ENCODE measurements at places on chromosomes 2 and 18.

GRCh38 chr2:36485521-36485920, 112.4 kb downstream of the FEZ2 start:
- no peak for DNase-seq

- no peak for DNase-seq
Measured at GRCh38 chr2:26035090-26035743, 1.3 kb downstream of the RAB10 start.

DNA sequence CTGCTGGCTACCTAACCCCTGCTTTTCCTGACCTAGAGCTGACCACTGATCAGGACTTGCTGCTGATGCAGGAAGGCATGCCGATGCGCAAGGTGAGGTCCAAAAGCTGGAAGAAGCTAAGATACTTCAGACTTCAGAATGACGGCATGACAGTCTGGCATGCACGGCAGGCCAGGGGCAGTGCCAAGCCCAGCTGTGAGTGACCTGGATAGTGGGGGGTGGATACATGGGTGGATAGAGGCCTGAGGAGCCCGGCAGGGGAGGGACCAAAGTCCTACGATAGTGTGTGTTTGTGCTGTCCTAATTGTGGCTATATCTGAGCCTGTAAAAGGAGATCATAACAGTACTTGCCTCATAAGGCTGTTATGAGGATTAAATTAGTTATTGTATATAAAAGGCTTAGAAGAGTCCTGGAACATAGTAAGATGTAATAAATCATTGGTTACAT, 8.2 kb downstream of the PLCD4 start:
- no peak for DNase-seq

- no peak for DNase-seq
Measured at GRCh38 chr2:175557810-175558377, 376.4 kb upstream of the ATP5MC3 start.

- no peak for DNase-seq
Measured at GRCh38 chr2:212745359-212745758, 206.8 kb upstream of the ERBB4 start.

DNA sequence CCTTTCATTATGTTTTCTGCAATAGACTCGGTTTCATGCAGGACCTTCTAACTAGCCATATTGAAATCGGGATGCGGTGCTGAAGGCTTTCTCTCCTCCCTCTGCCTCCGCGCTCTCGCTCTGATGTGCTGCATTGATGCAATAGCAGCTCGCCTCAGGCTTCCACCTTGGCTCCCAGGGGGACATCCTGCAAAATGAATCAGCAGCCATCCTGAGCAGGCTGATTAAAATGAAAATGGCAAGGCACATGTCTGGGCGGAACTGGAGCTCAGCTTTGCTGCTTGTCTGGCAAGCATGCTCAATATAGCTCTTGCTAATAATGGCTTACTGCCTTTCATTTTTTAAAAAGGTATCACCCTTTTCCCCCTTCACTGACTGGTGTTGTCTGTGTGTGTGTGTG, 806 bp upstream of the MYT1L start:
- DNase-seq: peak; percentile 71

- DNase-seq: no peak
Measured at GRCh38 chr18:25019086-25019860, 332.7 kb downstream of the ZNF521 start.

DNA sequence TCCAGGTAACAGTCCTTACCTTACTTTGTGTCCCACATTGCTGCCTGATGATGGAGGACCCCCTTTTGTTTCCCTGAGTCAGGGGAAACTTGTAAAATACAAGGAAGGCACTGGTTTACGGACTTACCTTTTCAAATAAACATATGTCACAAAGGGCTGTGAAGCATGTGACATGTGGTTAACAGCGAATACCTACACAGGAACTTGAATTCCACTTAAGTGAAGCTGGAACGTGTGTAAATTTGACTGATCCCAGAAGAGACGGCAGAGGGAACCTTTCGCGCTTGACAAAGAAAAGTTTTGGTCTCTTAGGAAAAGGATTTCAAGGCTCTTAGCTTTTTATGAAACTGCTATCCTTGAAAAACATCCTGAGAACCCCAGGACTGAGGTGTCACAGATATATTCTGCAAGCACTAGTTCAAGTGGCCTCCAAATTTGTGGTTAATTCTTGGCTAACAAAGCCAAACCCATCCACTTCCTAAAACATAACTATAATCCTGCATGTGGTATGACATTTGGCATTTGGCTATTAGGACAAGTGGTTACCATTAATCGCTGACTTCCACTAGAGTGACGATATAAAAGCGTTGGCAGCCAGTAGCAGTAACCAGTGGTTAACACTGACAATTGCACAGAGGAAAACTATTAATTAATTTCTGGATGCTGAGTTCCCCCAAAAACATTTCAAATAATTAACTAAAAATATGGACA, 55.6 kb downstream of the ITGB6 start:
- DNase-seq: no peak

DNA sequence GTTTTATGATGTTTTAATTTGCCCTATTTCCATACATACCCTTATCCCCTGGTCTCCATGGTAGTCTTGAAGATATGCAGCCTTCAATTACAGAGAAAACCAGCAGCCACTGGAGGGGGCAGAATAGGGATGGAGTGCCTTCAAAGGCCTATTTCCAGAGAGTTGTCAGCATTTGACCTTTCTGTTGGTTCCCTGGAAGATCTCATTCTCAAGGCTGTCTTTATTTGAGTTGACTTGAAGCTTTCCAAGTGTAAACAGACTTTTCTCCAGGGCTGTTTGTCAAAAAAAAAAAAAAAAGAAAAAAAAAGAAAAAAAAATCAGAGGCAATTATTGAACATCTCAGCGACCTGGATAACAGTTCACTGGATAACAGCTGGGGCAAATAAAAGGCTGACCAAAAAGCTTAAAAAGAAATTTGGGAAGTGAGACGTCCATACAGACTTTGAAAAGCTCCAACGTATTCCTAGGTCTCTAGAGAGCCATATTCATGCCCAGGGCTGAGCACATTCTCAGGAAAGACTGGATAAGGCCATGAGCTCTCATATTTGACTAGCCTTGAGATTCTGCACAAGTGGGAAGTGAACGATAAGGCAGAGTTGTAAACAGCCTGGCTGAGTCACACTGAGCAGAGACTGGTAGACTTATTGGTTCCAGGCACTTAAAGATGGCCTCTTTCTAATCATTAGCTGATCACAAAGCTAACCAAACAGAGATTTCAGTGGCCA, 126.6 kb downstream of the VAPA start:
- no peak for DNase-seq

- no peak for DNase-seq
Measured at GRCh38 chr2:27324720-27325119, 1.8 kb upstream of the MPV17 start.

- DNase-seq: no peak
Measured at GRCh38 chr2:223882715-223883114, 45.3 kb upstream of the AP1S3 start.

DNA sequence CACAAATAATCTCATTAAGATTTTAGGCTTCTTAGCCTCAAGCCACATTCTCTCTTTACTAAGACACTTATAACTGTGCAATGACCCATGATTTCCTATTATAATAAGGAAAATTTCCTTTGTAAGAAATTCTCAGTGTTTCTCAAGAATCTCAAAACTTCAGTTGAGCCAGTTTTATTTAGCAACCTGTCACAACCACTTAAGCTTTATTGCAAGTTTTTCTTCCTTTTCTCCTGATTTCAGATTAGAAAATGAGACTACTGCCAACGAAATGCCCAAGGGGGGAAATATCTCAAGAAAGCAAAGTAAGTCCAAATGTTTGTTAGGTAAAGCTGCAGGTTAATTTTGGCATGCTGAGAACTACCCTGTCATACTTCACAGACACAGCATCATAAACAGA, 178.5 kb downstream of the THADA start:
- no peak for DNase-seq

- DNase-seq: no peak
Measured at GRCh38 chr18:13676471-13676870, 49.9 kb downstream of the FAM210A start.

GRCh38 chr2:57725337-57725947, 321.2 kb upstream of the VRK2 start:
- no peak for DNase-seq

DNA sequence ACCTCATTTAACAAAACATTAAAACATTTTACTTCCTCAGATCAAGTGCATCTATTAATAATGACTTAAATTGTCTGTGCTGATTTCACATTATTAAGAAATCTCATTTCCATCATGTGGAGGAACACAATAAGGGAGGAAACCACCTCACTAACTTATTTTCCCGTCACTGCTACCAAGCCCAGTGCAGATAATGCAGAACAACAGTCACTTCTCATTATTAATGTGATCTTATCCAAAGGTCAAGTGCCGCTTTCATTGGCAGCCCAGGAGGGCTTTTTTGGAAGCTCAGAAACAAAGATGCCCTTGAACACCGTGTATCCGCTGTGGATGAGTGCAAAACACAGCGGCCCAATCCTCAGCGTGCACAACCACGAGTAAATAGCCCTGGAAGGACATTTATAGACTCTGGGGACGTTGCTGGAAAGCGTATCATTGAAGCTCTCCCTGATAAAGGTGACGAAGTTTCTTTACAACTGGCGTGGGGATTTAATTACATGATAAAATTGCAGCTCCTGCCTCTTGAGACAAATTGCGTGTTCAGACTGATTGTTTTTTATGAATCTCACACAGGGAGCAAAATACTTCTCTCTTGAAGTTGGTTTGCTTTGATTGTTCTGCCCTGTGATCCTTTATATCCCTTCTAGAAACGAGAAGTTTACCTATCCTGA, 13.2 kb downstream of the ASB18 start:
- no peak for DNase-seq

- DNase-seq: no peak
Measured at GRCh38 chr2:120579916-120580685, 155.6 kb upstream of the GLI2 start.

DNA sequence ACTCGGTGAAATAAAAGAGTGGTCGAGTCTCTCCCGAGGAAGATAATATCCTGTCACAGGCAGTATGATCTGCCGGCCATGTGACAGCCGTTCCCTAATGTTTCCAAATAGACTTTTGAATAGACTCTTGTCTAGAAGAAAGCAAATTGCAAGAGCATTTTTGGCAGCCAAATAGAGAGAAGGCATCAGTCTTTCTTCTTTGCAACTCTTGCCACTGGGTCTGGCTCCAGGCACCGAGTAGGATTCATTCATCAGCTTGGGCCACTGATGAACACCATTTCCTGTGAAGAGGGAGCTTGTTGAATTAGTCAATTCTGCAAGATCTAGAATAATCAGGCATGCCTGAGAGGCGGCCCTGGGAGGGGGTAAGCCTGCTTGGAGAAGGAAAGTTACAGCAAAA, 165.6 kb downstream of the KLHL29 start:
- DNase-seq: no peak

- no peak for DNase-seq
Measured at GRCh38 chr18:3648200-3648599, 198.2 kb downstream of the TGIF1 start.

DNA sequence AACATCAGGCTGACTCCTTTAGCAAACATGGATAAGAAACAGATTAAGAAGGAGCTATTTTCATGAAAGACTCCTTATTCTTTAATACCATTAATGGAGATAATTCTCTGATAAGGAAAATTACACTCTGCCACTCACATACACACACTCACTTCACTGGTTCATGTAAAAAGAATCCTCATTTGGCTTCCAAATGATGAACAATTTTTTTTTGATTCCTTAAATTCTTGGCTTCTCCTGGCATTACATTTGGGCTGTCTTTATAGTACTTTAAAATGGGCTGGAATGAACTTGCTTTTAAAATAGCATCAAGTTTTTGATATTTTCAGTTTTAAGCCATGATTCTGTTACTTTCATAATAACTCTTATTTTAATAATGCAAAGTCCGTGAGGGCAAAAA, 328.6 kb downstream of the SLC8A1 start:
- DNase-seq: no peak

DNA sequence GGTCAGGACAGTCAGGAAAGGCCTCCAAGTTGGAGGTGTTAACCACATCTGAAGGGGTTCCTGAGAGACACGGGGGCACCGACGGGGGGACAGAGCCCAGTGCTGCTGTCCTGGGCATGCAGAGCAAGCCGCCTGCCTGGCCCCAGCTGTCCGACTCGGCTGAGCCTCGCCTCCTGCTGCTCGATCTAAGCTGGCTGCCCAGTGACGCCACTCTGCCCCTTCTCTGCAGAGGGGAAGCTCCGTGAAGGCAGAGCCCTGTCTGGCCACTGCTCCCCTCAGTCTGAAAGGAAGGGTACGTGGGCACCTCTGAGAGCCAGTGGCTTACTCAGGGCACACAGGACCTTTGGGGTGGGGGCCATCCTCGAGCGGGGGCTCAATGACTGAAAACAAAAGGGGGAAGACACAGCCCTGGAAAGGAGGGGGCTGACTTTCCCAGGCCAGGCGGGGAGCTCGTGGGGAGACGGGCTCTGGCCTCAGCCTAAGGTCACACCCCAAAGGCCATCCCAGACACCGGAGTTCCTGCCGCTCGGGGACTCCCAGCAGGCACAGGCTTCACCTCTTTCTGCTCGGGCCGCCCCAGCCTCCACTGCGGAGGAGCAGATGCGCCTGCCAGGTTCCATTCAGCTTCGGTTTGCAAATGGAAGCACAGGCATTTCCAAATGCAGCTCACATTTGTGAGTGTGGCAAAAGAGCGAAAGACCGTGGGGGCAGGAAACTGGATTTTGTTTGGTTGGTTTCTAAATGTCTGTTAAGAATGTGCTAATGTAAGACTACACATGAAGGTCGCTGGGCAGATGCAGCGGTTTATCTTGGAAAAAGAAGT, 136.9 kb downstream of the HDAC4 start:
- no peak for DNase-seq

- no peak for DNase-seq
Measured at GRCh38 chr18:27652480-27653121, 467.5 kb upstream of the CHST9 start.

DNA sequence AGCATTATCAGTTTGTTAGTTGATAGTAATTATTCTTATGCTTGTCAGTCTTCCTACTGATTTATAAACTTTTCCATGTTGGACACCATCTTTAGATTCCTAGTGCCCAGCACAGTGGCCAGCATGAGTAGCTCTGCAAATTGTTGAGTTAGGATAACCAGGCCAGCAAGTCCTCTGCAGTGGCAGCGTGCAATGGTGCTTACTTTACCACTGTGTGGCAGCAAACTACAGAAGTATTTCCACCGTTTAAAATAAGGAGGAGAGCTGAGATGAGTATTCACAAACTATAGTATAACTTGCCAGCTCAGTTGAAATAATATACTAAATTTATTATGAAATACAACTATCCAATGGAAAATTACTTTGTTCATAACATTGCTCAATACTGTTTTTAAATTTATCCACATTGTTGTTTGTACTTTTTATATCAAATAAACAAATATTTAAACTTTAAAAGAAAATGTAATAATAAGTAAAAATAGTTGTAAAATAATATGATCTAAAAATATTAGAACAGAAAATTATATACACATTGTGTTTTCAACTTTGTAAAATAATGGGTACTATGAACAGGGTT, 9.3 kb upstream of the THADA start:
- peak; percentile 3 for DNase-seq

DNA sequence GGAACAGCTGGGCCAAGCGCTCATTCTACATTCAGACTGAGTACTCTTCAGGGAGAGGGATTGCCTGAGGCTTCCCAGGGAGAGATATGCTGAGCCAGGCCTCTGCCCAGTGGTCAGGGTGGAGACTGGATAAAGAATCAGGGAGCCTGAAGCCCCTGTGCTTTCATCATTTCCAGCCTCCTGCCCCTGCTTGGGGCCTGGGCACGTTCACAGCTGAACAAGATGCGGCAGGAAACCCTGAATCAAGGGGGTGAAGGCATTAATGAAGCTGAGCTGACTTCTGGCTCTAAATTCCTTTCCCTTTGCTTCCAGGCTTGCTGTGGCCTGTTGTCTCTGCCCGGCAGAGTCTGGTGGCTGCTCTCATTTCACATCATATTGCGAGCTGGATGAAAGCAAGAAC, 35.0 kb downstream of the RPL37A start:
- no peak for DNase-seq

GRCh38 chr2:152577579-152577978, 139.7 kb downstream of the PRPF40A start:
- DNase-seq: no peak

Measured in NCI-H446 treated with DMSO at 0.1 percent for 48 hours (cell line).